ENCODE measurements at places on chromosomes 2 and 18.

DNA sequence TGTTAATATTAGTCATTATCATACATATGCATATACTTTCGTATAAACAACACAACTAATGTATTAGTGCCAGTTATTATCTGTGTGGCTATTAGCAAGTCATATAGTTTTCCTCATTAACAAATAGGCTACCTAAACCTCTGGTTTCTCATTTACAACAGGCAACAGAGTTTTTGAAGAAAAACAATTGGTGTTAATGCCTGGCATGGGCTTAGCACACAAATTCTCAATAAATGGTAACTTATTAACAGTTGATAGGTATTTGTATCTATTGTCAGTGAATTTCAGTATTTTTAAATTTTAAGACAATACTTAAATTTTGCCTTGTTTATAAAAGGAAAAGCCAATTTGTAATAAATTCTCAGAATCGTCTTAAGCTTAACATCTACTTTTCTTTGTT lies 182.5 kb downstream of the PMAIP1 start:
- DNase-seq, result no peak

DNA sequence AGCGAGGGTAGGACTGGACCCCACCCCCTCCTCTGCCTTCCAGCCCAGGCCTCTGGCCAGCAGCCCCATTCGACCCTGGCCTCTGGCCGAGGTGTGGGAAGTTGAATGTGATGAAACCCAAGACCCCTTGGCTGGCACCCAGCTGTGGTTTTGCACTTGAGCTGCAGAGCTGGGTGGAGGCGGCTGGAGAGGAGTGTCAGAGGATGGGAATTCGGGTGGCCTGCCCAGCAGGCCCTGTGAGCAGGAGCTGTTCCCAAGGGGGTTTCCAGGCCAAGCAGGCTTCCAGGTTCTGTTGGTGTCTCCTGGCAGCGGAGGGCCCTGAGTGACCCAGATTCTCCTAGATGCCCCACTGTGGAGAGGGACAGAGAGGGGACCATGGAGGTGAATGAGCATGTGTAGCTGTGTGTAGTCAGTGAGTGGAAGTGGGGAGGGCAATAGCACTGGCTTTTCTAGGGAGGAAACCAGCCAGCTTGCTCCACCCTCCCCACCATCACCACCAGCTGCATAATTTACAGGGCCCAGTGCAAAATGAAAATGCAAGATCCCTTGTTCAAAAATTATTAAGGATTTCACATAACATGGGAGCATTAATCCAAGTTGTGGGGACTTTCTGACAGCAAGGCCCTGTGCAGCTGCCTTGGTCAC lies 172.2 kb upstream of the HAAO start:
- DNase-seq, result no peak

DNA sequence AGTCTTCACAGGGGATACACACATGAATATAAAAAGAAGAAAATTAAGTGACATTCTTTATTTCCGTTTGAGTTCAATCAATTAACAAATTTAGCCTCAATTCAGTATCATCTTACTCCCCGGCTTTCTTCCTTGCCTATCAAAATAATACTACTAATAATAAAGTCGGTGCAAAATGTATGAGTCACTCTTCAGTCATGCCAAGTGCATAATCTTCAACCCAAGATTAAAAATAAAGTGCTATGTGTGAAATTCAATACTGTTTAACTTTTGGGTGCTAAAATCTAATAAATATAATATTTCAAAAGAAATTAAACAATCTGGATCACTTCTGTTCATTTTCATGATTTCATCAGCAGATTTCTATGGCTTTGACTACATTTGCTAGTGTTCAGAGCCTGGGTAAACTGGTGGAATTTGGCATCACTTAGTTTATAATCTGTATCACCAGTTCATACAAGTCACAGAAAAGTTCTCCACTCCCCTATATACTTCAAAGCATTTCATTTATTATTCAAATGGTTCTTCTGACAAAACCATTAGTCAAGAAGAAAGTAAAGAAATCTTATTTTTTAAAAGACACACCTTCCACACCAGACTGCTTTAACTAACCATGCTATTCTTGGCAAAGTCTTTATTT lies 183.6 kb downstream of the THADA start:
- DNase-seq, result no peak

- no peak for DNase-seq
Measured at GRCh38 chr2:97678298-97678697, 8.8 kb downstream of the C2orf92 start.

- DNase-seq, result no peak
Measured at GRCh38 chr2:233082931-233083755, 23.0 kb downstream of the INPP5D start.

DNA sequence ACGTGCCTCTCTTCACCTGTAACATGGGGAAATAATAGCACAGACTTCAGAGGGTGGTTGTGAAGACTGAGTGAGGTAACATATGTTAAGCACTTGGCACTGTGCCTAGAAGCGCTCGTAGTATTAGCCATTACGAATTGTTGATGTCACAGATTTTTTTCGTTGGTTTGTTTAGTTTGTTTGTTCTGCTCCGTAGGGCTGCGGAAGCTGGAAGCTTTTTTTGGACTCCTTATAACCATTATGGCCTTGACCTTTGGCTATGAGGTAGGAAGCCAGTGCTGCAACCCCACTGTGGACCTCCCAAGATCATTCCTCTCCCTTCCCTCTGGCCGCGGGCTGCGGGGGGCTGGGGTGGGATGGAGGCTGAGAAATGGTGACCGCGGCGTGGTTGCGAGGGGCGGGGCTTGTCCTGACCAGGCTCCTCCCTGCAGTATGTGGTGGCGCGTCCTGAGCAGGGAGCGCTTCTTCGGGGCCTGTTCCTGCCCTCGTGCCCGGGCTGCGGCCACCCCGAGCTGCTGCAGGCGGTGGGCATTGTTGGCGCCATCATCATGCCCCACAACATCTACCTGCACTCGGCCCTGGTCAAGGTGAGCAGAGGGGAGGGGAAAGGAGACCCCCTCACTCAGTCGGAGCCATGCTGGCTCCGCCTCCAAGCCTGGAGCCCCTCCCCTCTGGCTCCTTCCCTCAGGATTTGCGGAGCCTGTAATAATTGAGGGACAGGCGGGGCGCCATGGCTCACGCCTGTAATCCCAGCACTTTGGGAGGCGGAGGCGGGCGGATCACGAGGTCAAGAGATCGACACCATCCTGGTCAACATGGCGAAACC lies 5.5 kb downstream of the SLC11A1 start:
- no peak for DNase-seq

DNA sequence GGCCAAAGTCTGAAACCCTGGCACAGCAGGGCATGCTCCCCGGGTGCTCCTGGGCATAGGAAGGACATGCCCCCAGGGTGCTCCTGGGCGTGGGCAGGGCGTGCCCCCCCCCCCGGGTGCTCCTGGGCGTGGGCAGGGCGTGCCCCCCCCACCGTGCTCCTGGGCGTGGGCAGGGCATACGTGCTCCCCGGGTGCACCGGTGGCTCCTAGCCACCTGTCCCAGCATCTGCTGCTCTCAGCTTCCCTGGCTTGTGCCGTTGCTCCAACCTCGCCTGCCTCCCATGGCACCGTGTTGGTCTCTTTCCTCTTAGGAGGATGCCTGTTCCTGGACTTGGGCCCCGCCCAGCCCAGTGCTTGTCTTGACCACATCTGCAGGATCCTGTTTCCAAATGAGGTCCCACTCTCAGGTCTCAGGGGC lies 95.6 kb upstream of the CTDP1 start:
- DNase-seq, result no peak

DNA sequence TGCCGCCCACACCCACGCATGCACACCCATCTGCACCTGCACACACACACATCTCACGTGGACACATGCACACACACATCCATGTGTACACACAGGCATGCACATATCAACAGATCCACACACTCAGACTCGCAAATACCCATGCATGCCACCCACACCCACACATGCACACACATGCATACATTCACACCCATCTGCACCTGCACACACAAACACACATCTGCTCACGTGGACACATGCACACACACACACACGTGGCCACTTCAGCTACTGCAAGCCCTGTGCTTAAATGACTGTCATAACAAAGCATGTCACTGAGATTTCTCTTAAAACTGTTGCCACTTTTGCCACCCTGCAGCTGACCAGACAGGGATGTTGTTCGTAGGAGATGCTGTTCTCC lies 186.6 kb downstream of the SNTG2 start:
- DNase-seq, result no peak

GRCh38 chr2:160694221-160694620 lies 200.6 kb upstream of the RBMS1 start:
- no peak for DNase-seq

DNA sequence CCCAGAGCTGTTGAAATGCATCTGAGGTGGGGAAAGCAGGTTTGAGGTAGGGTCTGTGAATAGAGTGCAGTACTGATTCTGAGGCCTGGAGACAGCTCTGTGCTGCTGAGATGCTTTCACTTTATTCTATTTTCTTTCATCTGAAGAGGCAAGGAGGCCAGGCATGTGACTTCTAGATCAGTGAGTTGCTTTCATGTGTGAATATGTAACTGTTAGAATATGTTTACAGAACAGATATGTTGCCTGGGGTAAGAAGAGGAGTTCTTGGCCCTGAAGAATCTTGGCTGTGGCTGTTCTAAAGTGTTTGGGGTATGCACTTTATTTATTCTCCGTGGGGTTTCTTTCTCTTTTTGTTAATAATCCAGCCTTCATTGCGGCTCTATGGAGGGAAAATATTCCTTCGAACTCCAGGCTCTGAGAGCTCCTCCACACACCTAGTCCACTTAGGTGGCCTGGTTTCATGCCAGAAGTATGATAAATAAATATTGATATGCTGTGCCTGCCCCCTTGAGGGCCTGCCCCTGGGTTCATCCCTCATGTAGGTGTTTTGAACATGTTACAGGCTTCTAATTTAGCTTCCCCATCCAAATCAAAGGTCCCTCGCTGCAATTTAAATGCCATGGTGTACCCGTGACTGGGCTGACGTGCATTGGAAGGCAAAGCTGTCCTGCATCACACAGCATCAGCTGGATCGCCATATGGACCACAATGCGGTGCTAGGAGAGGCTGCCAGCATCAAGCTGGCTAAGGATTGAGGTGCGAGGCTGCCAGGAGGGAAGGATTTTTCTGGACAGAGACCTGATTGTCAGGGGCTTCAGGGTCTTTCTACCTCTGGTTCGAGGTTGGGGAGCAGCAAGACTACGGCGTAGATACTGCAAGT lies 102.9 kb downstream of the PRKCE start:
- DNase-seq, result no peak

DNA sequence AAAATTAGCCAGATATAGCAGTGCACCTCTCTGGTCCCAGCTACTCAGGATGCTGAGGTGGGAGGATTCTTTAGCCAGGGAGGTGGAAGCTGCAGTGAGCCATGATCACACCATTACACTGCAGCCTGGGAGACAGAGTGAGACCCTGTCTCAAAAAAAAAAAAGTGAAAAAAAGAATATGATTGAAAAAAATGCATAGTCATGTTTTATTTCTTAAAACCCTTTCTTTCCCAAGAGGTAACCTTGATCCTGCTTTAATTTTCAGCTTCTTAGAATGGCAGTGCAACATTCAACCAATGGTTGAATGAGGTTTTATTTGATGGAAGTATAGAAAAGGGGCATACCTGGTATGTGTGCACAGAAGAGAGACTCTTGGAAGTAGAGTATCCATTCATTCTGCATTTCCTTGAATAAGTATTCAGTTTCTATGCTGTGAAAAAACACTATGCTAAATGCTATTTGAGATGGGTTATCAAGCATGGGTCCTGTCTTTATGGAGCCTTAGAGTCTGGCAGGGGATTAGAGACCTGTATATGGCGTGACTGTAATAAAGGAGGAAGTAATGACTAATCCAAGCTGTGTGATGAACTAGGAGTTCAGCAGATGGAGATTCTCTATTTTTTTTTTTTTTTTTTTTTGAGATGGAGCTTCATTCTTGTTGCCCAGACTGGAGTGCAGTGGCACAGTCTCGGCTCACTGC lies 146.3 kb downstream of the WDSUB1 start:
- DNase-seq, result no peak

GRCh38 chr2:11406958-11407381 lies 59.0 kb downstream of the E2F6 start:
- no peak for DNase-seq

- no peak for DNase-seq
Measured at GRCh38 chr18:76464281-76465259, 30.5 kb downstream of the ZNF516 start.

GRCh38 chr2:56474412-56475158 lies 290.8 kb downstream of the CCDC85A start:
- DNase-seq, result no peak

- no peak for DNase-seq
Measured at GRCh38 chr2:121289271-121289670, 4.3 kb upstream of the TFCP2L1 start.

DNA sequence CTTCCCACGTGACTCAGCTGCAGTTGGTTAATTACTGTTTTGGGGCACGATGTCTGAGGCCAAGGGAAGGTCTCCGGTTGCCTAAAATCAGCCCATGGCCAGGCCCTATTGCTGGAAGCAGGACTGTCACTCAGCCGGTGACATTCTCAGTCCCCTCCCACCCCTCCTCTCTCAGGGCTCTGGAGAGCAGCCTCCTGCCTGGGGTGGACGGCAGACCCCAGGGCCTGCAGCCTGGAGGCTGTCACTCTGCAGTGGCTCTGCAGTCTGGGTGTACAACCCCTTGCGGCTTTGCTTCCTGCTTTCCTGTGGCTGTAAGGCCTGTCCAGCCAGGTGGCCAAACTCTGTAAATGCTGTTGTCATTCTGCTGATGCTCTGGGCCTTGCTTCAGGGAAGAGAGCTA lies 32.8 kb downstream of the ZBTB7C start:
- DNase-seq, result no peak

DNA sequence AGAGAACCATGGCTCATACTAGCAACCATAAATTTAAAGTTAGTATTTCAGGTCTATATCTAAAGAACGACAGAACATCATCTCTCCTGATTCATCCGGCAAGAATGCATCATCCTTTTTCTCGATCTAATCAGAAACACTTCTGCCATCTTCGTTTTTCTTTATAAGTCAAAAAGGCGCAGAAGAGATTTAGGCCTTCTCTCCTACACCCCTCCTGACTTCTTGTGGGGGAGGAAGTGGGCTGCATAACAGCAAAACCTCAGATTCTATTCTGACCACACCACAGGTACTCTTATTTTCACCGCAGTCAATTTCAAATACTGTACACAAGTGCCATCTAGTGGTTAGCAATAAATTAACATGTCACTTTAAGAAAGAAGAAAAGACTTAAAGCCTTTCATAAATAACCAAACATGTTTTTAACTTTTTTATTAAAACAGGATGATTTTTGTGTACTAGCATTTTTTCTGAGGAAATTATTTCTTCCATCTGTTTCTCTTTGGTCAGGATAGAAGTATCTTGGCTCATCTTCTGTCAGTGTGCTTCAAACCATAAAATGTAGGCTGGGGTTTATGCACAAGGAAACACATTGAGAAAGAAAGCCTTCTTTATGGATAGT lies 48.4 kb upstream of the PIK3C3 start:
- DNase-seq, result no peak

Measured in activated T-cell treated with anti-CD3 and anti-CD28 coated beads for 1 hour (primary cell).